ENCODE measurements at places on chromosomes 5 and 9.

DNA sequence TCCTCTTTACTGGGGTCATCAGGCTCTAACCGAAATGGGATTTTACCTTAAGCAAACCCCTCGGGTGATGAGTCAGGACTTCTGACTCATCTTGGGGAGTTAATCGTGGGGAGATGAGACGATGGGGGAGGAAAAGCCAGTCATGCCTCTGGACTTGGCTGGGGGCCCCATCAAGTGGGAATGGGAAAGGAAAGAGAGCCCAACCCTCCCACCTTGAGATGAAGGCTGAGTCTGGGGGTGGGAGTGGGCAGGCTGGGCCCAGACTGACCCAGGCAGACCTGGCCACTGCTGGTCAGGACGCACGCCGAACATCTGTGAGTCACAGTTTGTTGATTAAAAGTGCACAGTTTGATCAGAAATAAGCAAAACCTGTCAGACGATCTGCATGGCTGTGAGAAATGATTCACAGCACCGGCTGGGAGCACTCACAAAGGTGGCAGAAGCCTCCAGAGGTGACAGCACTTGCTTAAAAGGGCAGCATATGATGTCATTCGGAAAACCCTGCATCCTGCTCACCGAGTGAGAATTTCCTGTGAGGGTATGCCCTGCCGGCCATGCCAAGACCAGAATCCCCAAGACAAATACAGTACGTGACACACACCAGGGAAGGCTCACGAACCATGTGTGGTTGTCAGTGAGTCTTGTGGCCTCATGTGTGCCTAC, 50.0 kb upstream of the SLC25A51 start:
- DNase-seq: peak; percentile 95

DNA sequence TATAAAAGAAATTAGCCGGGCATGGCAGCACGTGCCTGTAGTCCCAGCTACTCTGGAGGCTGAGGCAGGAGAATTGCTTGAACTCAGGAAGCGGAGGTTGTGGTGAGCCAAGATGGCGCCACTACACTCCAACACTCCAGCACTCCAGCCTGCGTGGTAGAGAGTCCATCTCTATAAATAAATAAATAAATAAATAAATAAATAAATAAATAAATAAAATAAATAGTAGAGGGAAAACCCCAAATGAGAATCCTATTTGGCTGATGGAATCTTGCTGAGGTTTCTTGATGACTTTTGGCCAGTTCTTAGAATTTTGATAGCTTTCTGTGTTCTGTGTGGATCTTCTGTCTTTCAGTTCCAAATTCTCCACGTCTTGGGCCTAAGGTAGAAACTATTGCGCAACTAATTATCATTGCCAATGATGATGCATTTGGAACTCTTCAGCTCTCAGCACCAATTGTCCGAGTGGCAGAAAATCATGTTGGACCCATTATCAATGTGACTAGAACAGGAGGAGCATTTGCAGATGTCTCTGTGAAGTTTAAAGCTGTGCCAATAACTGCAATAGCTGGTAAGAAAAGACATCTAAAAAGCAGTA, 126.9 kb downstream of the ADGRV1 start:
- DNase-seq: no peak

- peak; percentile 26 for DNase-seq
These were observed 29.3 kb downstream of the CDHR2 start for GRCh38 chr5:176578391-176578808.

- peak; percentile 72 for DNase-seq
These were observed 407.4 kb downstream of the BRINP1 start for GRCh38 chr9:118961857-118962256.

DNA sequence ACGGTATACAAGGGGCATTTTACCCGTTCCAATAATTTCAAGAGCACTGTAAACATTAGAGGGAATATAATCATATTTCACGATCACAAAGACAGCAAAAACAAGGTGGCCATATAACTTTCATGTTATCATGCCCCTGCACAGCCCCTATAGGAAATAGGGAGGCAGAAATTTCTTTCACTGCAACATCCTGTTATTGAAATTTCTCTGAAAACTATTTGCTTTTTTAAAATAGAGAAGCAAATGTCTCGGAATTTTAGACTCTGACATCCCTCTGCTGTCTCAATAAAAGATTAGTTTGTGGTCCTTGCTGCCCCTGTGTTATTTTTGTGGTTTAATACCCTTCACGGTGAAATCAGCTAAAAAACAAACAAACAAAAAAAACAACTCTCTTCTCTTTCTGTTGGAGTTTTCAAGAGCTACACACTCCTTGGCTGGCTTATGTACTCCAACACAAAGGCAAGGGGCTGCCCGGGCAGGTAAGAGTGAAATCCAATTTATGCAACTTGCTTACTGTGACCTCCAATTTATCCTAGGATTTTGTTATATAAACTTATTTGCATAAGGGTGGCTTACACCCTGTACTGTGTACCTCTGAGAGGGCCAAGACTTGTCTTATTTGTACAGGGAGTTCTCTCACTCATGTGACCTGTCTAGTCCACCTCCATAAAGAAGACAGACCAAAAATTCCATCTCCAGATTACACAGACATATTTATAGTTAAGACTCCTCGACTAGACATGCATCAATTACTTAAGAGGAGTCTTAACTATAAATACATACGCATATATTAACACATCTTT, 223.6 kb downstream of the MLLT3 start:
- no peak for DNase-seq

DNA sequence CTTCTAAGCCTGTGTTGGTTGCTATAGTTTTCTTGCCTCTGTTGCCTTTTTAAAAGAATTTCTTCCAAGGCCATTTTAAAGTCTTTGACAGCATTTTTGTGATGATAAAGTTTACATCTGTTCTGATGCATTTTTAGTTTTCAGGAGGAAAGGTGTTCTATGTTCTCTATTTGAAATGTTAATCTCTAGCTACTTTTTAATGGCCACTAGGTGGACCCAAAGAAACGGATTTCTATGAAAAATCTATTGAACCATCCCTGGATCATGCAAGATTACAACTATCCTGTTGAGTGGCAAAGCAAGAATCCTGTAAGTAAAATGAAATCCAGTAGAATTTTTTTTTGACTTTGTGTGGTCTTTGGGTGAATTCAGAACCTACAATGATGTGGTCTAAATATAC, 60.2 kb downstream of the MELK start:
- peak; percentile 52 for DNase-seq

DNA sequence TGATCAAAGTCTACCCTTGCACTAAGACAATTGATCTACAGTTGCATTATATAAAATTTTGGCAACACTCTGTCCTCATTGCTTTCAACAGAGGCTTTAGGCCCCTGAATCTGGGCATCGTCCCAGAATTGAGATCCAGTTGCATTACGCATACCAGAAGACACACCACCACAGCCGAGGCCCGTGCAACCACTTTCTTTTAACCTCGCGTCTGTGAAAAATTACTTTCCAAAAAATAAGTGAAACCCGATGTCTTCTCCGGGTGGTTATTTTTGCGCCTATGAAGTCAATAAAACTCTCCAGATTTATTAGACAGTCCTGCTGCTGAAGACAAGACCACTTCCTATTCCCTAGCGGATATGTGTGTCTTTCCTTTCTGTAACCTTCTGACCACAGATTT, 52.1 kb upstream of the NFIB start:
- DNase-seq: peak; percentile 88

DNA sequence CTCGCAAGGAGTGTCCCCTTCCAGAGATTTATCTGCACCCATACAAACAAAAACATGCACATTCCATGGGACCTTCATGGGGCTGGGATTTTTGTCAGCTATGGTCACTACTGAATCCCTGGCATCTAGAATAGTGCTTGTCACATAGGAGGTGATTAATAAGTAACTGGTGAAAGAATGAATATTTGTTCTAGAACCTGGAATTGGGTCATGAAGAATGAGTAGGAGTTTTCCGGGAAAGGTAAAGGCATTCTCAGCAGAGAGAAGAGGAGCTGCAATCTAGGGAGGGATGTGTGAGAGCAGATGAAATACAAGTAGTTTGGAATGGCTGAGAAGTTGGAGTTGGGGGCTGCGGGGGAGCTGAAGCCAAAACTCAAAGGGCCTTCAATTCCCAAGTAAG, 2.8 kb upstream of the LMAN2 start:
- DNase-seq: no peak

GRCh38 chr5:107217721-107218130, 453.0 kb downstream of the EFNA5 start:
- DNase-seq: no peak

DNA sequence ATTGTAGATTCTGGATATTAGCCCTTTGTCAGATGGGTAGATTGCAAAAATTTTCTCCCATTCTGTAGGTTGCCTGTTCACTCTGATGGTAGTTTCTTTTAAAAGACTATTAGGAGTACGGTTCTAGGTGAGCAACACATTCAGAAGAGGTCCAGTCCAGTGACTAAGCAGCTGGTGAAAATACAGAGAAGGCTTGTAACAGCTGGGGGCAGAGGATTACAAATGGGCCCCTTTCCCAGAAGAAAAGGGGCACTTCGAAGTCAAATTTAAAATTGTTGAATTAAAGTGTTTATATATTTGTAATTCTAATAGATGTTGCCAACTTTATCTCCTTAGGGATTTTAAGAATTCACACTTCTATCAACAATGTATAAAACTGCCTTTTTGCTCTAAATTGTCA, 720.5 kb downstream of the TLE4 start:
- no peak for DNase-seq

DNA sequence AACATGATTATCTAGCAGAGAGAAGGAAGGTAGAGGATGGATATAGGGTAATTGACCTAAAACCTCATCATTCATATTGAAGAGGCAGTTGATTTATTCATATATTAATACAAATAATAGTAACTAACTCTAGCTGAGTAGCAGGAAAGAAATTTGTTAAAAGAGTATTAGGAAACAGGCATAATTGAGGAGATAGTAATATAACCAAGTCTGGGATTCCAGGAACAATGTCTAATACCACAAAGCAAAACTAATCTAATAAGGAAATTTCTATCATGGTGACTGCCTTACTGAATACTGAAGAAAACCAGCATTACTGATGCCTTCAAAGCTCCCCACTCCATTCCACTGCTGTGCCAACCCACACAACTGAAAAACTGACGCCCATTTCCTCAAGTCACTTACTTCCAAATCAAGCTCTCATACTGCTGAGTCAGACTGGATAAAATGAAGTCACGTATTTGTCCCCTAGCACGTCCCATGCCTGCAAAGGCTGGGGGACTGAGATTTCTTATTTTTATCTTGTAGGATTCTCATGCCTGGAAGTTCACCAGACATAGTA, 153.9 kb downstream of the SMC2 start:
- no peak for DNase-seq

GRCh38 chr5:170466988-170467707, 36.7 kb upstream of the KCNIP1 start:
- peak; percentile 85 for DNase-seq

GRCh38 chr9:18594837-18595236, 120.9 kb downstream of the ADAMTSL1 start:
- no peak for DNase-seq
